ENCODE measurements at places on chromosomes 1 and 21.

GRCh38 chr1:28509705-28510272, 3.9 kb downstream of the RCC1 start:
- no peak for DNase-seq

DNA sequence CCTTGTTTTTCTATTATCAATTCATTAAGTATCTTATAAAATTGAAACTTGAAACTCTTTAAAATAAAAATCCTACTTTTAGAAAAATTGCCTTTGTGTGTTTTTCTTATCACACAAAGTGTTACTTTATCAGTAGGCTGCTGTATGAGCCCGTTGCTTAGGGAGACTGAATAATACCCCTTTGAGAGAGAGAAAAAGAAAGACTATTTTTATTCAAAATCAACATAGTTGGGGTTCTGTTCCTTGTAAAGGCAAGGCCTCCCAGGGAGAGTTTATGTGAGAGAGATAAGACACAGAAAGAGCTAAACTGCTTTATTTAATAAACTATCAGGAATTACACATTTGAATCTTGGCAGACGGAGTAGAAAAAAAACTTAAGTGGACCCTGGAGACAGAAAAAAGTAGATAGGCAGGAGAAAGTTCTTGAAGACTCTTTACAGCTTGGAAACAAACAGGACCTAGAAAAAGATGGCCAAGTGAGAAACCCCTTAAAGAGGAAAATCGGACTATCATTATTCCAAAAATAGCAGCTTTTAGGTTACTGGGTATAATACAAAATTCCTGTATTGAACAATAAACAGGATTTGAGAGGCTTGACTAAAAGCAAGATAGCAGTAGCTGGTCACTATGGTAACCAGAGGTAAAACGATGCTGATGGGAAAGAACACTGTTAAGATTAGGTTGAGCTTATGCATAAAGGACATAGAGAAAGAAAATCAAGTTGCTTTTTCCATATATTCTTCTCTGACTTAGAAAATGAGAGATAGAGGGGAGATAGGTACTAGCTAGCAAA, 170.9 kb downstream of the LRRC7 start:
- DNase-seq: no peak

DNA sequence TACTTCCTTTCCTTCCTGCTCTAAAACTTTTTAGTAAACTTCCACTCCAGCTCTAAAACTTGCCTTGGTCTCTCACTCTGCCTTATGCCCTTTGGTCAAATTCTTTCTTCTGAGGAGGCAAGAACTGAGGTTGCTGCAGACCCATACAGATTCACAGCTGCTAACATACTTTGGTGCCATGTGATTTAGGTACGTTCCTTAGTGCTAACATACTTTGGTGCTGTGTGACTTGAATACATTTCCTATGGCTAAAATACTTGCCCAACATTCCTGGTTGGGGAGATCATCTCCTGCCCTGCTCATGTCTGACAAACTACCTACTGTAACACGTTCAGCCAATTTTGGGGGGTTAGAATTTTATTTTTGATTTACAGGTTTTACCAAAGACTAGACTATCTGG, 6.8 kb upstream of the ZBTB40 start:
- no peak for DNase-seq

DNA sequence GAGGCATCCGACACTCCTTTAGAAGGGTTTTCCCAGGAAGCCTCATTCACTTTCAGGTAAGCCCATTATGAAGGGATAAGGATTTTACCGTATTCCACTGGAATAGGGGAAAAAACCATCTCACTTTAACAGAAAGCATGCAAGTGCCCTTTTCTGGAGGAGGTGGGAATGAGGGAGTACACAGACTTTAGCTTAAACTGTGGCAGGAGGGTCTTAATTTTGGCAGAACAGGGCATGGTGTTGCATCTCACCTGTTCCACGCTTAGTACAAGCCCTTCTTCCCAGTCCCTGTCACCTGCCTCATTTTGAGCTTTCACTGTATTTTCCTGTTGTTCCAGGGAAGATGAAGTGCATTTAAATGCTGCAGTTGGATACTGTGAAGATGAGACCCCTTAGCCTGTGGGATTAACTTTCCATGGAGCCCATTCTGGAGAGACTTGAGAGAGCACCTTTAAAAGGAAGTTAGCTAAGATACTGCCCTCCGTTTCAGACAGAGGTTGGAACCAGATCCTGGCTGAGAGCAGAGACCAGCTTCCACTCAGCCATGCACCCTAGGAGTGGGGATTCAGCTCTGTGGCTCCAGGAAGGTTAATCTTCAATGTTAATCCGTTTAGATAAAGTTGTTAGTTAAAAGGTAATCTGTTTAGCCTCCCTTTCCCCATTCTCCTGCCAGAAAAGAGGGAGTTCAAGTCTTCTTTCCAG, 42.6 kb downstream of the PBX1 start:
- no peak for DNase-seq

GRCh38 chr1:25653558-25653957, 37.0 kb downstream of the MAN1C1 start:
- DNase-seq: no peak

DNA sequence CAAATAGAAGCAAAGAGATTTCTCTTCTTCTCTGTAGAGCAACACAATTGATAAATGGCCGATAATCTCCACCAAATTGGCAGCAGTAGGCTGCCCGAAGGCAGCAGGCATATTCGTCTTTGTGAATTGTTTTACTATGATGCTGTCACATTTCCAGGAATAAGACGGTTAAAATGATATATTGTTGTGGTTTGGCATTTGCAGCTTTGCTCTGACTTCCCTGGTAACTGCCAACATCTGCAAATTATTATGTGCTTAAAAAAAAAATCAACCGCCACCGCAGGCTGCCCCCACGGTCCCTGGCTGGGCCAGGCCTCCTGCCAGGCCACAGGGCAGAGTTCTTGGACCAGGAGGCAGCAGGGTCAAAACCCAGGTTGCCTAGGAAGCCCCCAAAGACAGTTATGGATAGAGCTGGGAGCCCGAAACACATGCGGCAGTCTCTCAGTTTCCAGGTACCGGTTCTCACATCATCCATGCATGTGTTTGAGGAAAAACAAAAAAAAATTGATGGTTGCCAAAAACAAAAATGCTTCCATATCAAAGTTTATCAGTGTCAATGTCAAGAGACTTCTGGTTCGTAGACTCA, 179.3 kb downstream of the ETS2 start:
- no peak for DNase-seq

DNA sequence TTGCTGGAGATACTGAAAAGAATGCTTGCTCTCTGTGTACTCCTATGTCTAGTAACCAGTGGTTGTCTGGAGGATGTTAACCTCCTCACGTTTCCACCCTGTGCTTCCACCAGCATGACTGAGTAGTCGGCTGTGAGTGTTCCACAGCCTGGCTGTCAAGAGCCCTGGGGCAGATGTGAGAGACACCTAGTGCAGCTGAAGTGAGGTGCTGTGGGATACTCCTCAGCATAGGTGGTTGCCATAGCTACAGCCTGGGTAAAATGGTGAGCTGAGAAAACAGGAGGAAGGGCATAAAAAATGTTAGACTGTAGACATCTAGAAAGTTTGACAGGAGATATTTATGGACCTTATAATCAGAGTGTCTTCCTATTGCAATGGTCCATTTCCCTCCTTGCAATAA, 15.8 kb downstream of the IVL start:
- no peak for DNase-seq

DNA sequence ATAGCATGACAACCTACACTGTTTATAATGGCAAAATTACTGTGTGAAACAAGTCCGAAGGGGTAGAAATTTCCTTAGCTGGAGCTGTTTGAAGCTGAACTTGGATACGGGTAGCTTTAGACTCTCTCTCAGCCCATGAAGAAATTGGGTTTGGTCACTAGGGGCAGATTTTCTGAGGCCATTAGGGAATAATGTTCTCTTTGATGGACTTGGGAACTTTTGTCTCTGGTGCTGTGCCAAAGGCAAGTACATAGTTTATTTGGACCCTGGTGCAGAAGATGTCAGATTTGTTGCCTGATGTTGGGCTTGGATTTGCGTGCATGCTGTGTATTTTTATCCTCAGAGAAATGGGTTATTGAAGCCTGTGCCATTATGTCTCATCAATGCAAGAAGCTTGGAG, 109.6 kb downstream of the VPS13D start:
- no peak for DNase-seq

DNA sequence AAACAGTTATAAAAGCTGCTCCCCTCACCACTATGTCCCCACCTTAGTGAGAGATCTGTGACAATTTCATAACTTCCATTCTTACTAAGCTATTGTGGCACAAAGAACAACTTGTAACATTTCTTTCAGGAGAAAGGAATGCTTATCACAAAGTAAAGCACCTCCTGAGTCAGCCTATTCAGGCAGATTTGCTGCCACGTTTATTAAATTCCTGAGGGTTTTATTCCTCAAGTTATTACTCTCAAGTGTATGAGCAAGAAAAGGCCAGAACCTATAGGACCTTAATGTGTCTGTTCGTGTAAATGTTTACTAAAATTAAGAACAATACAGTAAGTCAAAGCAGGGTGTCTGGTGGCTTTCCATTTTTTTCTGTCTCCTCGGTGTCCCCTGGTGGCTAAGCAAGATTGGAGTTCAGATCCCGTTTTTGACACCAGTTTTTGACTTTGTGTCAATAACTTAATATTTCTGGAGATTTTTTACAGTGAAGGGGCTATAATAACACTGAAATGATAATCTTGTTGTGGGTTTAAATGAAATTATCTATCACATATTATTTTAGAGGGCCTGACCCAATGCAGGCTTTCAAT, 1539.6 kb downstream of the BRINP3 start:
- no peak for DNase-seq

DNA sequence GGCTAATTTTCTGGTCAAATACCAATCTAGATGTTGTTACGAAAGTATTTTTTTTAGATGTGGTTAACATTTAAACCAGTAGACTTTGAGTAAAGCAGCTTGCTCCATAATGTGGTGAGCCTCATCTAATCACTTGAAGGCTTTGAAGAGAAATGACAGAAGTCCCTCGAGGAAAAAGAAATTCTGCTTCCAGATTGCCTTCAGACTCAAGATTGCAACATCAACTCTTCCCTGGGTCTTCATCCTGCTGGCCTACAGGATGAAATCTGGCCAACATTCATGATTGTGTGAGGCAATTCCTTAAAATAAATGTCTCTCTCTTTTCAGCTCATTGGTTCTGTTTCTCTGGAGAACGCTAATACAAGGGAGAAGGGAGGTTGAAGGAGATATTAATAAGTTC, 32.5 kb upstream of the SSX2IP start:
- DNase-seq: no peak

- DNase-seq: no peak
These were observed 9.2 kb upstream of the OR2B11 start for GRCh38 chr1:247467129-247467528.

GRCh38 chr1:244603498-244603897, 49.4 kb upstream of the DESI2 start:
- DNase-seq: no peak

GRCh38 chr1:55338448-55338820, 123.3 kb upstream of the USP24 start:
- DNase-seq: no peak

DNA sequence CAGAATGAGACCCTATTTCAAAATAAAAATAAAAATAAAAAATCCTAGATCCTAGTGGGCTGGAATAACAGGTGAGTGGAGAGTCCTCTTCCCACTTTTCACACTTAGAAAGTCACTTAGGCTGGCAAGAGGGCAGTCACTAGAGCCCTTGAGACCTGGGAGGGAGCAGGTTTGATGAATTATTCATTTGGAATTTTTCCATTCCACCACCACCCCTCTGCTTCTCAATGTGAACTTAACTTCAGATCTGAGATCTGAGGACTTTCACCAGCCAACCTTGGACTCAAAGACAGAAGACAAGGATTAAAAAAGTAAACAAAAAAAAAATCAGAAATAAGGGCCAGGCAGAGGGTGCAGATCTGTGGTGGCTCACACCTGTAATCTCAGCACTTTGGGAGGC, 16.5 kb downstream of the AKR7A3 start:
- no peak for DNase-seq

- no peak for DNase-seq
These were observed 47.6 kb downstream of the KCNJ6 start for GRCh38 chr21:37868446-37869295.

GRCh38 chr21:26136671-26137070, 33.9 kb downstream of the APP start:
- no peak for DNase-seq

GRCh38 chr1:16718908-16719533, 21.3 kb upstream of the RNU1-4 start:
- no peak for DNase-seq

- no peak for DNase-seq
These were observed 19.4 kb downstream of the TNFSF4 start for GRCh38 chr1:173187671-173188237.

DNA sequence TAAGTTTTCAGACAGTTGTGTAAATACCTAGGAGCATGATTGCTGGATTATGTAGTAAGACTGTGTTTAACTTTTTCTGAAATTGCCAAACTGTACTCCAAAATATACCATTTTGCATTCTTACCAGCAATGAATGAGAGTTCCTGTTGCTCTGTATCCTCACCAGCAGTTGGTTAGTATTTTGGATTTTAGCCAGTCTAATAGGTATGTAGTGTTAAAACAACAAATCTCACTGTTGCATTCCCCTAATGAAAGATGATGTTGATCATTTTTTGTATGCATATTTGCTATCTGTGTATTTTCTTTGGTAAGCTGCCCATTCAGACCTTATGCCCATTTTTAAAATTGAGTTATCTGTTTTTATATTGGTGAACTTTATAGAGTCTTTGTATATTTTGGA, 89.9 kb downstream of the RASAL2 start:
- no peak for DNase-seq

GRCh38 chr1:209643285-209644020, 8.8 kb downstream of the LAMB3 start:
- no peak for DNase-seq

DNA sequence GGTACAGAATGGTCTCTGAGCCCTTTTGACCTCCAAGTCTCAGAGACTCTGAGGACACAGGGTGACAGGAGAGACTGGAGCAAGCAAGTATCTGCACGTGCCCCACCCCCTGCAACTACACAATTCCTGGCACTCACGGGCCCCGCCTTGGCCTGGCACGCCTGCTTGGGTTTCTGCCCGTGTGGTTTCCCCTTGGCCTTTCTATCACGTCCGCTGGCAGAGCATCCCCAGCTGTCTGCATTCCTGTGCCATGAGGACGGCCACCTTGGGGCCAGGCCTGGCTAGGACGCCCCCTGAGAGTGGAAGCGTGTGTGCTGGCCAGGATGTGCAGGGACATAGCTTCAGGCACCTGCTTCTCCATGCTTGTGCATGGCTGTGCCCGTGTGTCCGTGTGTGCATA, 14.3 kb upstream of the EDN2 start:
- no peak for DNase-seq

DNA sequence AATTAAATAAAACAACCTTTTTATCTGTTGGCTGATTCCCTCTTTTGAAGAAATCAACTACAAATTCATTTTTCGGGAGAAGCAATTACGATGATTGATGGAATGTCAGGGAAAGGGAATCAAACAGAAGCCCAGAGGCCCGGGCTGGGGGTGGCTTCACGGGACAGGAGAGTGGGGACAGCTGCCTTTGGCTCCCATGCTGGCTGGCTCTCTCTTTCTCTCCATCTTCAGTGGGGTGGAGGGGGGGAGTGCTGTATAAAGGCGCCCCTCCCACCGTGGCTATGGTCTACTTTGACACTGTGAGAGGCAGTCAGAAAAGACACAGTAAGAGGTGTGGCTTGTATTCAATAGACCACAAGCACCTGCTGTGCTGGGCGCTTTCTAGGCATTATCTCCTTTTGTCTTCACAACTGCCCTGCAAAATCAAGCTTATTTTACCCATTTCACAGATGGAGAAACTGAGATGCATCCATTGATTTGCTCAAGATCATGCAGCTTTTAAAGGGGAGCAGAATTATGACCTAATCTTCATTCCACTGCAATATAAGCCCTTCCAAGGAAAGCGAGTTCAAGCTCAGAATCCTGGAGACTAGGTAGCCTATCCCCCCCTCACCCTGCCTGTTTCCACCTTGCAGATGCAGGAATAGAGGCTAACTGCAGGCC, 92.9 kb downstream of the GRIK3 start:
- no peak for DNase-seq
